ENCODE measurements at places on chromosomes 12 and 14.

- no peaks in the 10 kb centered on the region for H3K27me3 ChIP-seq
- DNase-seq = no peak
- H3K27ac ChIP-seq = no peak overlapping the region
- H3K4me3 ChIP-seq = no peak overlapping the region
- H3K4me1 ChIP-seq = peaks cover 6% of the 10 kb centered on the region
- peaks cover 27% of the 10 kb centered on the region for H3K36me3 ChIP-seq
Observed at GRCh38 chr12:132251741-132252490, 77.5 kb downstream of the GALNT9 start.

DNA sequence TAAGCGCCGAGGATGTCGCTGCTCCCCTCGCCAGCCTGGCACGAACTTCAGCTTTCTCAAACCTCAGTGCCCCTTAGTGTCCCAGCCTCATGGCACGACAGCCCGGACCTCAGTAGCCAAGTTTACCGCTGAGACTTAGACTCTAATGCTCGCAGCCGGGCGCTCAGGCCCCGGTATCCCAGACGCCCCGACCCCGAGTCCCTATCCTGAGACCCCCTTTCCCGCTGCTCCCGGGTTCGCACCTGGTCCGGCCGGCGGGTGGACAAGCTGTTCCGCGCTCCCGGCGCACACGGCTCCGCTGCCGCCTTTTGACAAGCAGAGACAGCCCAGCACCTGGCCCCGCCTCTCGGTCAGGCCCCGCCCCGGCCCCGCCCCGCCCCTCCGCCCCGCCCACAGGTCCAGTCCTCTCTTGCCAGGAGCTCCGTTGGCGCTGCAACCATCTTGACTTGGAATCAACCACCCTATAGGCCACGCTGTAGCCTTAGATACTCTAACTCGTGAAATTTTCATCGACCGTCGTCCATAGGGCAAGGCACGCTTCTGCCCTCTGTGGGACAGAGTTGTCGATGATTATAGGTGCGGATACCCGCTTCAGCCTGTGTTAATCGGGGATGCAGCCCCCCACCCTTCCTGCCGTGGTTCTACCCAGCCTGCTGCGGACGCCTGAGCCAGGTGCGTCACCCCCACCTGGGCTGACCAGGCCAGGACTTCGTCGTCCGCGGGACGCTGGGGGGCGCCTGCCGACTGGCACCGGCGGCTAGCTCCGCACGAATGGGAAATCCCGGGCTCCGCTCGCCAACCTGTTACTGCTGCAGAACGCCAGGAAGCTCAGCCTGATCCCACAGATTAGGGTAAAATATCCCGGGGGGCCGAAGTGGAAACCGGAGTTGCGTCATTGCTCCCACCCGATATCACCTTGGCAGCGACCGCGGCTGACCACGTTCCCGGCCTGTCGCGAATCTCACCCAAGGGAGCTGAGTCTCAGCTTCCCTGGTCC, at the start of gene VDR:
Gene VDR, minus strand, starts transcription at position 282 of the 997 bp plus-strand sequence. CDS start 25,881 bp downstream, outside the sequence.
- DNase-seq = peak; percentile 63
- H3K36me3 ChIP-seq = no peaks in the 10 kb centered on the region
- peaks cover 50% of the 10 kb centered on the region for H3K27me3 ChIP-seq
- H3K4me3 ChIP-seq = peak within 1 kb of the TSS; percentile 49
- no peak within 1 kb of the TSS for H3K27ac ChIP-seq

GRCh38 chr14:58701156-58701555, 63.4 kb downstream of the DACT1 start:
- no peaks in the 10 kb centered on the region for H3K36me3 ChIP-seq
- no peak for DNase-seq
- H3K4me3 ChIP-seq = no peak overlapping the region
- H3K4me1 ChIP-seq = peaks cover 9% of the 10 kb centered on the region

DNA sequence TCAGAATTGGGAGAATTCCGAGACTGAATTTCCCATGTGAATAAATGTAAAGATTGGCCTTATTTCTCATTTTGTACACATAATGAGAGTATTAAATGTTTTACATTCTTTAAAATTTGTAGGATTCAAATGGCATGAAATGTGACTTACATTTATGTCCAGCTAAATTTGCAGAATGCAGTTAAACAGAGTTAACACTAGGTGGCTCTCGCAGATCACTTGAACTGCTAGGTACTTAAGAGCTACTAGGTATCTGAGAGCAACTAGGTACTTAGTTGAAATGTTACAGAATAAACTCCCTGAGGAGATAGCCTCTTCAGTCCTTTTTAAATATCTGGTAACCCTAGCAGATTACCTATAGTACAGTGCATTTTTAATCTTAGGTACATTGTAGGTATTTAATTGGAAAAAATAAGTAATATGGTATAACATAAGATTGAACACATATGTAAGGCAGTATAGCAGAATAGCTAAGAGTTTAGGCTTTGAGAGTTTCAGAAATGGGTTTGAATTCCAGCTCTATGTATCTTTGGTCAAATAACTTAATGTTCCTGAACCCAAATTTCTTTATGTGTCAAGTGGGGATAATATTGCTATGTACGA, 73.8 kb downstream of the KIAA0586 start:
- H3K4me1 ChIP-seq = no peaks in the 10 kb centered on the region
- H3K27ac ChIP-seq = no peak overlapping the region
- H3K36me3 ChIP-seq = peaks cover 4% of the 10 kb centered on the region

DNA sequence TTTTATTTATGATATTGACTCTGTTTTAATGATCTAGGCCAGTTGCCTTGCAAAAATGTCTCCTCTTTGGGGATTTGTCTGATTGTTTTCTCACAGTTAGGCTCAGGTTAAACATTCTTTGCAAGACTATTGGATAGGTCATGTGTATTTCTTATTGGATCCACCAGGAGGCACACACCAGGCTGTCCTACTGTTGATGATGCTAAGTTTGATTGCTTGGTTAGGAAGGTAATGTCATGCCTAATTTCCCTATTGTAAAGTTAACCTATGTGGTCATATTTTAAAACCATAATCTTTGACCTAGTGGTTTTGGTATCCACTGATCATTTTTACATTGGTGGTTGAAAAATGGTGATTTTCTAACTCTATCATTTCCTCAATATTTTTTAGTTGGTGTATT, 137.1 kb downstream of the BRMS1L start:
- H3K27ac ChIP-seq = no peak overlapping the region
- H3K4me1 ChIP-seq = no peaks in the 10 kb centered on the region
- no peaks in the 10 kb centered on the region for H3K36me3 ChIP-seq
- no peak overlapping the region for H3K4me3 ChIP-seq
- no peak for DNase-seq
- H3K27me3 ChIP-seq = no peaks in the 10 kb centered on the region

GRCh38 chr12:107196681-107197080, 103.3 kb upstream of the CRY1 start:
- no peak overlapping the region for H3K27ac ChIP-seq
- H3K36me3 ChIP-seq = no peaks in the 10 kb centered on the region
- H3K27me3 ChIP-seq = no peaks in the 10 kb centered on the region

GRCh38 chr12:120264086-120264903, 1.2 kb downstream of the PXN start:
- H3K4me3 ChIP-seq = peak overlapping the region; percentile 74
- H3K4me1 ChIP-seq = peaks cover 58% of the 10 kb centered on the region
- no peak for DNase-seq
- H3K27me3 ChIP-seq = no peaks in the 10 kb centered on the region
- H3K36me3 ChIP-seq = peaks cover 3% of the 10 kb centered on the region

DNA sequence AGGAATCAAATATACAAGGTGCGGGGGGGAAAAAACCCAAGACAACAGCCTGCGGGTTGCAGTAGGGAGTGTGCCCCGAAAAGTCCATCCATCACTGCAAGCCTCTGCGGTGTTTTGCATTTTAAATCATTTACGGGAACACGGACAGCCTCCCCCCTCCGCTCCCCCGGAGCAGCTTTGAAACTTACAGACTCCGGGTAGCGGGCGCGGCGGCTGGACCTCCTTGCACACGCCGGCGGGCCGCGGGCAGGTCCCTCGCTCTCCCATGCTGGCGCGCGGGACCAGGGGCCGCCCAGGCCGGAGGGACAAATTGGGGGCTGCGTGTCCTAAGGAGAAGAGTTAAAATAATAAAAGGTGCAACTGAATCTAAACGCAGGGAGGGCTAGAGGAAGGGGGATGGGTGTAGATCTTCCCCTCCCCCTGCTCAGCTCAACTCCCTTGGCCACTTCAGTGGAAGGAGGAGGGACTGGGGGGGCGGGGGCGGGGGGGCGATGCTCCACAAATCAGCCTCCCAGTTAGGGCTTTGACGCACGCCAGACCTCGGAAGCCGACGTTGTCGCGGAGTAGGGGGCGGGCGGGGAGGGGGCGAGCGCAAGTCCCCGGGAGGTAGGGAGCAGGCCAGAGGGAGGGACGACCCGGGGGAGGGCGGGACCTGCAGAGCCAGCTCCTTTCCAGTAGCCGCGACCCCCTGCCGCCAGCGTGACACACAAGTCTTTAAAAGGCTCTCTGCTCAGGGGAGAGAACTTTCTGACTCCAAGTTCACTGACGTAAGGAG, at the start of gene KCNJ8:
Gene KCNJ8, minus strand, starts transcription at position 349 of the 775 bp plus-strand sequence. CDS start 1,090 bp downstream, outside the sequence.
- DNase-seq = peak; percentile 40
- H3K27ac ChIP-seq = peak within 1 kb of the TSS; percentile 88
- H3K36me3 ChIP-seq = no peaks in the 10 kb centered on the region
- peaks cover 11% of the 10 kb centered on the region for H3K4me1 ChIP-seq
- peak within 1 kb of the TSS; percentile 49 for H3K4me3 ChIP-seq

GRCh38 chr12:18135509-18135908, 45.5 kb upstream of the RERGL start:
- no peak overlapping the region for H3K27ac ChIP-seq
- DNase-seq = no peak
- no peaks in the 10 kb centered on the region for H3K27me3 ChIP-seq
- no peaks in the 10 kb centered on the region for H3K4me1 ChIP-seq

GRCh38 chr14:75222208-75222701, 45.8 kb upstream of the TMED10 start:
- no peak overlapping the region for H3K27ac ChIP-seq
- H3K4me1 ChIP-seq = no peaks in the 10 kb centered on the region
- H3K4me3 ChIP-seq = no peak overlapping the region
- no peaks in the 10 kb centered on the region for H3K27me3 ChIP-seq
- DNase-seq = no peak
- H3K36me3 ChIP-seq = no peaks in the 10 kb centered on the region

DNA sequence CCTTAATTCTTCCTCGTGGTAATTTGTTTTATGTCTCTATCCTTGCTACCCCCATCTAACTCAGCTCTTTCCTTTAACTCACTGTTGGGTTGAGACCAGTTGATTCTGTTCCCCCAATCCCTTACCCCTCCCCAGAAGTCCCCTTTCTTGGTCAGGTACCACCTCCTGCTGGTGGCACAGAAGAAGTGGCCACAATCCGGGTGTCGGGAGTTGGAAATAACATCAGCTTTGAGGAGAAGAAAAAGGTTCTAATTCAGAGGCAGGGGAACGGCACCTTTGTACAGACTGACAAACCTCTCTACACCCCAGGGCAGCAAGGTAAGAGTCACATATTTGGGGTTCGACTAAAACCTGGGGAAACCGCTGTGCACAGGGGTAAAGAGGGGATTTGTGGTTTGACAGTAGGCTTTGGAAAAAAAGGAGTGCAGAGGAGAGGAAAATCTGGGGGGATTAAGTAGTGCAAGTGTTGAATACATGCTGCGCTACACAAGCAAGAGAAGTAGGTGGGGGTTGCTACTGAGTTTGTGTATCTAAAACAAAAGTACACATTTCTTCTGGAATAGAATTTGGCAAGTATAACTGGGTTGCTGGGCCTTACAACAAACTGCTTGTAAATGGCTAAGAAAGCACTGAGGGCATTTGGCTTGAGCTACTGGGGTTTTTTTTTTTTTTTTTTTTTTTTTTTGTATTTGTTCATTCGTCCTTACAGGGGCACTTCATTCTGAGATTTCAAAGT, 1.3 kb downstream of the A2ML1 start:
- H3K36me3 ChIP-seq = no peaks in the 10 kb centered on the region
- DNase-seq = peak; percentile 82
- H3K4me3 ChIP-seq = peak overlapping the region; percentile 6
- no peaks in the 10 kb centered on the region for H3K27me3 ChIP-seq
